ENCODE measurements at places on chromosomes 1 and 21.

- no peak for DNase-seq
These were observed 4.0 kb downstream of the TOMM40L start for GRCh38 chr1:161229896-161230295.

DNA sequence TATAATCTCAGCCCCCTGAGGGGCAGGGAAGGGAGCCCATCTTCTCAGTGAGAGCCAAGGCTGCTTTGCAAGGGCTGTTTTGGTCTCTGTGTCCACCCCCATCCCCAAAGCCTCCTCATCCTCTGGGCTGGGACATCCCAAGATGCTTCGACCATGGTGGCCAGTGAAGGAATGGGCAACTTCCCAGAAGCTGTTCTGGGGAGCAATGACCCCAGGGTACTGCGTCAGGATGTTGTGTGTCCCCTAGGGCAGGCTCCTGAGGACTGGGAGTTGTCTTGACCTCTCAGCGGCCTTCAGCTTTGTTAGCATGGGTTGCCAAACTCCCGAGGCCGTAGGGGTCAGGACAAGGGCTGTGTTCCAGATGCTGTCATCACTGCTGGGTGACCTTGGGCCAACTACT, 238.4 kb upstream of the POU3F1 start:
- DNase-seq, result no peak

GRCh38 chr1:223713546-223714420, 1.4 kb downstream of the CAPN2 start:
- DNase-seq, result no peak

GRCh38 chr21:40436261-40436660, 410.7 kb downstream of the DSCAM start:
- no peak for DNase-seq

GRCh38 chr1:48236716-48237470, 14.4 kb downstream of the SLC5A9 start:
- DNase-seq, result no peak

GRCh38 chr1:67889953-67890567, 56.8 kb upstream of the GNG12 start:
- no peak for DNase-seq

- DNase-seq, result no peak
These were observed 1.4 kb downstream of the FOXD2 start for GRCh38 chr1:47439017-47439818.

DNA sequence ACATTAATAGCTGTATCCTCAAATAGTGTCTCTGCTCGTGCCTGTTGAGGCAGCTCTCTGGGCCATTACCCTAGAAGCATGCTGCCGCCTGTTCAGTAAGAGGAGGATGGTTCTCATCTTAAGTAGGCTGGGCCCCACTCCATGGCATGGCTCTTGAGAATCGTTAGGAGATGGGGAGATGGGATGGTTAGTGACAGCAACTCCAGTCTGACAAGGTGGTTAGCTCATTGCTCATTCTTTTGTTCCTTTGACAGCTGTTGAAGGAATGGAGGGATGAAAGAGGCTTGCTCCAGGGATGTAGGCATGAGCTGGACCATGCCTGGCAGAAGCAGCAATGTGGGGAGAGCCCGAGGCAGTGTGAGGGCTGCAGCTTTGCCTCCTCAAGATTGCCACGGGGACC, 68.2 kb downstream of the MAP10 start:
- no peak for DNase-seq

GRCh38 chr21:42991992-42992740, 17.8 kb downstream of the PKNOX1 start:
- no peak for DNase-seq

DNA sequence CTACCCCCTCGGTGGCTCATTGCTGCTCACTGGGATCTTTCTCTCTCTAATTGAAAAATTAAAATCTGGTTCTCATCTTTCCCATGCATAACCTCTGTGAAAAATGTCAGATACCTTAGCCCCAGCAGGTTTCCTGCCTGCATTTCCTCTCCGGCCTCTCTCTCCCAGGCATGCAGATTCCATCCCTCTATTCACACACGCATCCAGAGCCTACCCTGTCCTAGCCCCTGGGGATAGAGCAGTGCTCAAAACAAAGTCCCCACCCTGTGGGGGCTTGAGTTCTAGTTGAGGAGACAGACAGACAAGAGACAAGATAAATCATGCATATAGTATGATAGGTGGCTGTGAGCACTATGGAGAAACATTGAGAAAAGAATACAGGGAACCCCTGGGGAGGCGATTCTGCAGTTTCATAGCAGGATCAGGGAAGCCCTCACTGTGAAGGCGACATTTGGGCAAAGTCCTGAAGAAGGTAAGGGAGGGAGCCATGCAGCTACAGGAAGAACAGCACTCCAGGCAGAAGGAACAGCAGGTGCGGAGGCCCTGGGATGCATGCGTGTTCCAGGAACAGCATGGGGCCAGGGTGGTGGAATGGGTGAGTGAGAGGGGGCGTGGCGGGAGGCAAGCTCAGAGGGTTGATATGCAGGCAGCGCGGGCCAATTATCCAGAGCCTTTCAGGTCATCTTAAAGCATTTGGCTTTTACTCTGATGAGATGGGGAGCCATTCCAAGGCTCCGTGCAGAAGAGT, 3.5 kb upstream of the BSND start:
- no peak for DNase-seq

DNA sequence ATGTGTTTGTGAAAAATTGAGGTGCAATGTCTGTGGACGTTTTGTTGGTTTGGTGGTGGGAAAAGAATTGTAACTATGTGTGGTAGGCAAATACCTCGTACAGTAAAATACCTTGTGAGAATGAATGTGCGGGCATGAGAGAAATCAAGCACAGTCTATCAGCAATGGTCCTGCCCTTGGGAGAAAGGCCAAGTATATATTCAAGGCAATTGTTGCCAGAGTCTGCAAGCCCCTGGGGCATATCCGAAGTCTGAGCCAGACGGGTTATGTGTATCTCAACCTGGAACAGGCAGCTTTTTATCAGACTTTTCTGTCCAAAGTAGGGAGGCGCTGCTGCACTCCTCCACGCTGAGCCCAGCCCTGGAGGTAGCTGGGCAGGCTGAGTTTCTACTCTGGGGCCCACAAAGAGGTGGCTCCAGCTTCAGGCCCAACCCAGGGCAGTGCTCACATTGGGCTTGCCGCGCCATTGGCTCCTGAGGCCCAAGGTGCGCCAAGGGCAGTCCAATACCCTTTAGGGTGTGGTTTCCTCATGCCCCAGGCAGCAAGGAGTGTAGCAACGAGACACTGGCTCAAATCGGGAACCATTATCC, 9.4 kb upstream of the GNL2 start:
- no peak for DNase-seq

DNA sequence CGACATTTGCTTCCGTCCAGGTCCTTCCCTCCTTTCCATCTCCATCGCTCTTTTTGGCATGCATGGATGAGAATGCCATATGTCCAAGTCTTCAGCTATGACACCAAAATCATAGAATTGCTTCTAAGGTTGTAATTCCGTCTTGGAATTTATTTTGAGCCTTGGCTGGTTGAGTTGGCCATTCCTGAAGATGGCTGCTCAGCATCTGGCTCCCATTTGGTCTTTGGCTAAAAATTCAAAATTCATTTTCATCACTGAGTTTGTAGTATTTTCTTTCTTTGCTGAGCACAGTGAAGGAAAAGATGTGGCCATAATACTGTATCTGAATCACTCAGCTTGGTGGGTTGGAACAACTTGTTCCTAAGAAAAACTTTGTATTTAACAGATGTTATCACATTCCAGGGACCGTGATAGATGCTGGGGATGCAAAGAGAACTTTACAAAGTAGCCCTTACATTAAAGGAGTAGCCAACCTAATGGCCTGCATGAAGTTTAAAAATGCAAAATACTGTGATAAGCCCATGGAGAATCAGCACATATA, 15.6 kb downstream of the JUN start:
- DNase-seq, result no peak

DNA sequence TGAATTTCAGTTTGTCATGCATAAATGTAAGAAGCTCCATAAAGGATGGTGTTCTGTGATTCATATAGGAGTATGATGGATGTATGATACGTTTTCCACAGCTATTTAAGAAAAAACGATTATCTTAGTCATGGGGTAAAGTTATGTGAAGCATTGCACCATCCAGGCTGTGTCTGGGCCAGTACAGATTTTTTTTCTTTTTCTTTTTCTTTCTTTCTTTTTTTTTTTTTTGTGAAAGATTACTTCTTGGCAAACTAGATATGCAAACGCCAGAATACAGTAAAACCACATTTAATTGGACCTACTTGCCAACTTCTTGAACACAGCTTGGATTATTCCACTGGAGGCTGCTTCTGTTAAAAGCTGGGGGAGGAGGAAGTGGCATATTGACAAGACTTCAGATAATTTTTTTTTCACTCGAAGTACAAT, 14.9 kb downstream of the ZBTB18 start:
- no peak for DNase-seq

- no peak for DNase-seq
These were observed 13.0 kb downstream of the RGS1 start for GRCh38 chr1:192588546-192588945.

DNA sequence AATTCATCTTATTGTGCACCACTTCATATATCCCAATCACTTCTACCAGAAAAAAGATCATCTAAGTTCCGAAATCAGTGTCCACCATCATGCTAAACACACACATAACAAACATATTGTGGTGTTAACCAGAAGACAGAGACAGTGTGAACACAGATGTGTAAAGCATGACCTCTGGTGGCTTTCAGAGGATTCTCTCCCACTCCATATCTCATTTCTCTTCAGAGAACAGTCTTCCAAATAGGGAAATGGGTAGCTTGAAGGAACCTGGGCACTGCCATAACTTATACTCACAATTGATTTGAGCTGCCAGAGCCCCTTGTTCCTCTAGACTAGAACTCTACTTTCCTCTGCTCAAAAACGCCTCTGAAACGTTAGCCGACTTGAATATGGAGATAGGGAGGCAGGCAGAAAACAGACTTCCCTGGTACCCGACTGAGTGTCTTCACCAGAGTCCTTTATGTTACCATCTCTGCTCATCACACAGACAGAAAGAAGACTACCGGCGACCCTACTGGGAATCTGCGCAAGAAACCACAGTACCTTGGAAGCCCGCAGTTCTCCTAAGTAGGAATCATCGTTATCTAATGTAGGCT, 1.8 kb upstream of the ELAPOR1 start:
- DNase-seq, result no peak

DNA sequence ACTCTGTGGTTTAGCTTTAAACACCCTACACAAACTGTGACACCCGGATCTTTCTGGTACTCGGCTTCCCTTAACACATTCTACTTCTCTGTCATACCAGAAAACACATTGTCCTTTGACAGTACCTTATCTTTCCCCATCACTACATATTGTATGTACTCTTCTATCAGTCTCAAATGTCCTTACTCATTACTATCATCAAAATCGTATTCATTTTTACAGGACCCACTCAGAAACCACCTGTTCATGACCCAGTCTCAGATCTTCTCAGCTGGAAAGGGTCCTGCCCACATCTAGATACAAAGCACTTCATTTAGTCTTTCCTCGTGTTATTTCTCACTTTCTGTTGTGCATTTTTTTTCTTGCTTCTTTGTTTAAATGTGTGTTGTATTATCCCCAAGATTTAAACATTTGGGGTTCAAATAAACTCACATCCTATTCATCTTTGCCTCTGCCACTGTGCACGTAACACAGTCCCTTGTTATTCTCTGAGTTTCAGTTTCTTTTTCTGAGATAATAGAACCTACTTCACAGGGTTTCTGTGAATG, 27.7 kb downstream of the CD34 start:
- DNase-seq, result no peak

DNA sequence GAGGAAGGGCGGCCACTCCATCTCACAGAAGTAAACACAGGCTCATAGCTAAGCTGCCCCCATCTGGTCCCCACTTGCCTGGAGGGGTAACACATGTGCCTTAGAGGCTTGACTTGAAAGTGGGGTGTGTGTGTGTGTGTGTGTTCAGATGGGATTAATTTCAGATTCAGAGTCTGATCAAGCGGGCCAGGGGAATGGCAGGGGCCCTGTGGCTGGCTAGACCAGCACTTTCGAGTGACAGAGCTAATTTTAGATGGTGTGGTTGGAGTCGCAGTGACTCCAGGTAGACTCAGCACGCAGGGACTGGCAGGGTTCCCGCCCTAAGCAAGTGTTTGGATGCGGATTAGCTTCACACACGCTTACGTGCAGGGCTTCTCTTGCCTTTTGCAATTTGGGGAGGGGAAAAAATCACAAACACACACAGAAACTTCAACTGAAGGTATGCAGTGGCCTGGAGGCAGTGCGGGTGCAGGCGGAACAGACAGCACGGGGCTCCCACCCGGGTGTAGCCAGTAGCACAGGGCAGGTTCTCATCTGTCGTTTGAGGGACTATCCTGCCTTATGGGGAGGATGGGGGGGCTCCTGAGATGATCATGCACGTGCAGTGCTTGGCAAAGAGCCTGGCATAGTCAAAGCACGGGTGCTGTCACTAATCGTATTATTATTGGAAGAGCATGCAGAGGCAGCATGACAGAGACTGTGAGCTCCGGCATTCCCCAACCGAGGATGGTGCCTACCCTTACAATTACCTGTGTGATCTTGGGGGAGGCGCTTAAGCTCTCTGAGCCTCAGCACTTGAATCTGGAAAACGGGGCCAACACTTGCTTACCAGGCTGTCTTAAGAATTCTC, 1.3 kb downstream of the EDN2 start:
- no peak for DNase-seq

DNA sequence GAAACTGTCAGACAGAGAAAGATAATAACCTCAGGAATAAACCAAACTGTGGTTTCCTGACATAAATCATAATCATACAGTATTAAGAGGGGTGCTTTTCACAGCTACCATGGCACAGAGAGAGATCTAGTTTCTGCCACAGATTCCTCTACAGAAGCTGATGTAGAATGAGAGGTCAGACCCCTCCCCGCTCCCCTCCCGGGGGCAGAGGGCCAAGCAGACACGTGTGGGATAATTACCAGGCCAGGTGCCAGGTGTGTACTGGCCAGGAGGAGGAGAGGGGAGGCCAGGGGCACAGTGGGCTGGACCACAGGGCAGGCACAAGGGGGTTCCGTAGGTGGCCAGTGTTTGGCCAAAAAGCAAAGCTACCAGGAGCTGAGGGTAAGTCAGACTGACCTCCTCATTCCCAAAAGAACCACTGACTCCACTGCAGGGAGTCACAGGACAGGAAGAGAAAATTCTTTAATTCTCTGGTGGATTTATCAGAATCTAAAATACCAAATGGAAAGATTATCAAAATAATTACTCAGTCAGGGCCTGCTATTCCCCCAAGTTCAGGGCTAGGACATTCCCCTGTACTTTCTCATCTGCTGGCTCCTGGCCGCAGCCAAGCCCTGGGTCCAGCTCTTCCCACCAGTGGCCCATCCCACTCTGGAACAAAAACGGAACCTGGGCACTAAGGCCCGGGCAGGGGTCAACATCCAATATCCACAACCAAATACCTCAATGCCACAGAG, 30.0 kb downstream of the C2CD2 start:
- no peak for DNase-seq

- DNase-seq, result no peak
These were observed 840.0 kb upstream of the B3GALT2 start for GRCh38 chr1:194026422-194026821.

GRCh38 chr1:62687421-62687902, 724 bp downstream of the DOCK7 start:
- no peak for DNase-seq
